Esophagus squamous epithelium (tissue), 5 donors: ENCODE measurements at places on chromosomes 4 and X. TPM values are rescaled to one million over a fixed set of nuclear protein-coding genes. Genes with fewer than 3 reads are reported as not detected.

MAGEB10 gene
- not detected for total RNA-seq

HSFX3 gene
- not detected for total RNA-seq

GRCh38 chr4:30919458-30919857 is 199.3 kb downstream of the PCDH7 start:
- no peak overlapping the region for H3K4me3 ChIP-seq
- H3K36me3 ChIP-seq: no peaks in the 10 kb centered on the region
- DNase-seq: no peak
- no peaks in the 10 kb centered on the region for H3K4me1 ChIP-seq
- no peak overlapping the region for H3K27ac ChIP-seq

GRCh38 chrX:21972721-21973120 is 32.2 kb downstream of the SMS start:
- DNase-seq: no peak
- H3K4me3 ChIP-seq: no peak overlapping the region
- H3K4me1 ChIP-seq: peaks cover 5% of the 10 kb centered on the region
- no peak overlapping the region for H3K27ac ChIP-seq
- no peaks in the 10 kb centered on the region for H3K36me3 ChIP-seq

PDCL2 gene
- total RNA-seq: not detected

CXCL1 gene
- 9.5 TPM for total RNA-seq

- H3K27me3 ChIP-seq: no peaks in the 10 kb centered on the region
- no peaks in the 10 kb centered on the region for H3K4me1 ChIP-seq
- no peak for DNase-seq
- no peak overlapping the region for H3K27ac ChIP-seq
- no peak overlapping the region for H3K4me3 ChIP-seq
- no peaks in the 10 kb centered on the region for H3K36me3 ChIP-seq
Measured at GRCh38 chr4:35038845-35039244, 1205.5 kb downstream of the ARAP2 start.

ENPEP gene
- total RNA-seq: 1.1 TPM

DNA sequence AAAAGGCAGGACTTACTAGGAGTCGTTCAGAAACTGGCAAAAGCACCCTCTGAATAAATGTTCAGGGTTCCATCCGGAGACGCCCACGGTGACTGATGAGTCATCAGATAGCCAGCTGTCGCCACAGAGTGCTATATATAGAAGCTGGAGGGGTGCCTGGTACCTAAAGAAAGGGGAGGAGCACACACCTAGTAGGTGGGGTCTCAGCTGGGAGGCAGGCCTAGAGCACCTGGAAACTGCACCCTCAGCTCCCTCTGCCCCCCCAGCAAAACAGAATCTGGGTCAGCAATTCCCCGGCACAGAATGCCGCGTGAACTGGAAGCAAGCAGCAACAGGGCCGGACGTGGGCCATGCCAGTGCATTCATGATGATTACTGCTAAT is 242.0 kb downstream of the BCOR start:
- no peak overlapping the region for H3K4me3 ChIP-seq
- no peaks in the 10 kb centered on the region for H3K27me3 ChIP-seq

RIPPLY1 gene
- total RNA-seq: not detected

DNA sequence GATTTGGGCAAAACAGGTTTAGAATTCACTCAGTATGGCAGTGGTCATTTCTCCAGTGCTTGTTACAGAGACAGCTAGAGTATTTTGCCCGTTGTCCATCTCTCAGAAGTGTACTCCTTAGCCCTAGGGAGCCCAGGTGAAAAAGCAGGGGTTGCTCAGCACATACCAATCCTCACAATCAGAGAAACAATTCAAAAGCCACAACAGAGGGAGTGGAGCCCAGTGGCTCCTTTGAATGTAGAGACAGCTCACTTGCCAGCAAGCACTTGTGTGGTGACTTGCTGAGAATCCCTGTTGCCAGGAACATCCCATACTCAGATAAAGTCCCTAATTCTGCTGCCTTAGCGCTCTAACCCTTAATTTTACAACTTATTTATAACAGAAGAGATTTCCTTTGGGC is 1488.3 kb downstream of the RPA4 start:
- no peaks in the 10 kb centered on the region for H3K36me3 ChIP-seq
- H3K4me3 ChIP-seq: no peak overlapping the region
- H3K27me3 ChIP-seq: no peaks in the 10 kb centered on the region
- no peaks in the 10 kb centered on the region for H3K4me1 ChIP-seq
- peak overlapping the region; percentile 17 for H3K27ac ChIP-seq

GRCh38 chrX:15564981-15565579 is 35.7 kb downstream of the ACE2 start:
- H3K4me1 ChIP-seq: peaks cover 10% of the 10 kb centered on the region
- H3K36me3 ChIP-seq: no peaks in the 10 kb centered on the region
- peak overlapping the region; percentile 66 for H3K27ac ChIP-seq
- no peaks in the 10 kb centered on the region for H3K27me3 ChIP-seq
- no peak overlapping the region for H3K4me3 ChIP-seq

LARP7 gene
- 38.1 TPM for total RNA-seq

DNA sequence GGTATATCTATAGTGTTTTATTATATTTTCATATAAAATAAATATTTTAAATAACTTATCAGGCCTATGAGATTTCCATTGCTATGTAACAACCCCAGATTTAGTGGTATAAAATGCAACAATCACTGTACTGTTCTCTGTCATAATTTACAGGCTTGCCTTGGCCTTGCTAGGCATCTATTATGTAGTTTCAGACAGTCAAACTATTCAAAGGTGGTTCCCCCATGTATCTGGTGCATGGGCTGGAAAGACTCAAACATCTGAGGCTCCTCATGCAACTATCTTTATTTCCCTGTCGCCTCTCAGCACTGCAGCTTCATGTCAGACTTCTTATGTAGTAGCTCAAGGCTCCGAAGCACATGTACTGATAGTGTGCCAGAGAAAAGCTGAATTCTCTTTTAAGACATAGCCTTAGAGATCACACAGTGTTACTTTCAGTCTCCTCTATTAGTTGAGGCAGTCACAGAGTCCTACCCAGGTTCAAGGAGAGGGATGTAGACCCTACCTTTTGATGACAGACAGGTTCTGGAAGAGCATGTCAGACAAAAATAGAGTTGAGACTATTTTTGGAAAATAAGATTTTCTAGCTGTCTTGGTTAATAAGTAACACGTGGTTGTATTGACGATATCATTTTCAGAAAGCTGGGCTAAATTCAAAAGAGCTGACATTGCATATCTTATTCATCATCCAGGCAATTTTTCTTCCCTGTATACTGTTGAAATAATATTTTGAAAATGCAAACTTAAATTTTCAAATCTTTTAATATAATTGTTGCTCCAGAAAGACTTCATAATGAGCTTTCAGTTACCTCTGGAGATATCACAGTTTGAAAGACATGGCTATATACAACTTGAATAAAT is 19.4 kb downstream of the MTTP start:
- H3K27me3 ChIP-seq: no peaks in the 10 kb centered on the region
- H3K4me1 ChIP-seq: no peaks in the 10 kb centered on the region
- no peak for DNase-seq
- no peaks in the 10 kb centered on the region for H3K36me3 ChIP-seq

GRCh38 chrX:145751943-145752342 is 65.7 kb upstream of the SLITRK2 start:
- H3K27ac ChIP-seq: no peak overlapping the region
- no peak for DNase-seq
- H3K27me3 ChIP-seq: no peaks in the 10 kb centered on the region

DNA sequence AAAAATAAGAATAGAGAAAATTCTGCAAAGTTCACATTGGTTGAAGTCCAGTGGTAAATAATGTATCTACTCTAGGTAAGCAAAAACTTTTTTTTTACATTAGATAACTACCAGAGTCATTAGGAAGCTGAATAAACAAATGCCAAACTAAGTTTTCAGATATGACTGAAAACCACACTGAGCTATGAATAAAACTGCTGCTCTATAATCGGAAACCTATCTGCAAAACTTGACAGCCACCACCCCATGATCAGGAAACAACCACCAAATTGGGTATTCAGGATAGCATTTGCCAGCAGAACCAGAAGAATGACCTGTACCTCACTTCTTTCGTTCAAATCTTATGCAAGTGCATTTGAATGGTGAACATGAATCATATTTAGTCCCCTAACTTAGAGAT is 173.0 kb upstream of the TET2 start:
- H3K27ac ChIP-seq: no peak overlapping the region
- H3K4me3 ChIP-seq: no peak overlapping the region
- peaks cover 44% of the 10 kb centered on the region for H3K4me1 ChIP-seq
- no peaks in the 10 kb centered on the region for H3K36me3 ChIP-seq
- no peaks in the 10 kb centered on the region for H3K27me3 ChIP-seq

GRCh38 chr4:100938698-100939097 is 408.6 kb downstream of the PPP3CA start:
- no peaks in the 10 kb centered on the region for H3K27me3 ChIP-seq
- no peak overlapping the region for H3K27ac ChIP-seq
- no peak overlapping the region for H3K4me3 ChIP-seq
- no peaks in the 10 kb centered on the region for H3K36me3 ChIP-seq
- DNase-seq: no peak

DNA sequence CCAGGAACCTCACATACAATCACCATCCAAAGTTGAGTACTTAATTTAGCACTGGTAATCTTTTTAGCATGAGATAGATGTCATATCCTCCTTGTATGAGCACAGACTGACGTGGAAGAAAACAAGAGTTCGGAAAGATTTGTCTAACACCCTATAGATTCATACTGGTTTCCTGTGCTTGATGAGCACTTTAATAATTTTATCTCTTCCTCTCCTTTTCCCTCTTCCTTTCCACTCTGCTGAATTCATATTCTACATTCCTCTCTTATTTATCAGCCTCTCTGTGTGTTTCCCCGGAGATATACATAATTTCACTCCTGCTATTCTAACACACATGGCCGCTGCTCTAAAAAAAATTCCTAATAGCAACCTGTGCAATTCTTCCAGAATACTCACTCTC is 273.9 kb downstream of the AFF2 start:
- no peak overlapping the region for H3K27ac ChIP-seq
- no peak overlapping the region for H3K4me3 ChIP-seq
- DNase-seq: no peak
- no peaks in the 10 kb centered on the region for H3K27me3 ChIP-seq

DNA sequence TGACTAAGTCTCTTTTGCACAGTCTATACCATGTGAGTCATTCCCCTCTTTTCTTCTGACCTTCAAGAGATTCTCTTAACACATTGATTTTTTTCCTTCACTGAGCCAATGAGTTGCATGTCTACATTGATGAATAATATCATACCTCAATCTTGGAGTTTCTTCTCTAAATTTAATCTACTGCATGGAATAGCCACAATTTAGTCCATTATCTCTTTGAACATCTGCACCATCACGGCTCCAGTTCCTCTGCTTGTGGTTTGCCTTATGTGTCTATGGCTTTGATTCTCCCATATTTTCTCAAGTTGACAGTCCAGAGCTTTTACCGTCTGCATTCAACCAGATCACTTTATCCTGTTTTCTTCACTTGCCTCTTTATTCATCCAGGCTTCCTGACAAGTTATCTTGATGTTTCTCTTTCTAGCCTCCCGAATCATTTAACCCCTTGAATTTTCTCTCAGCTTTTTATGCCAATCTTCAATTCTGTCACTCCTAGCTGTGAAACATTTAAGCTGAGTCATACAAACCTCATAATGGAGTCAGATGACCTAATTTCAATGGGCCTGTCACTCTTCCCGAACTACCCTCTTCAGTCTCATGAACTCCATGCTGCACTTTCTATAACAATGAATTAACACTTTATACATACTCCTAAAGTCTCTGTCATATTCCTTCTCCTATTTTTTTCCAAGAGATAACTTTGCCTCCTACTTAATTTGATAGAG is 222.3 kb downstream of the CPE start:
- H3K4me1 ChIP-seq: no peaks in the 10 kb centered on the region
- no peak overlapping the region for H3K27ac ChIP-seq
- DNase-seq: no peak
- no peaks in the 10 kb centered on the region for H3K27me3 ChIP-seq
- H3K36me3 ChIP-seq: no peaks in the 10 kb centered on the region
- H3K4me3 ChIP-seq: no peak overlapping the region

GRCh38 chr4:124455671-124456070 is 256.9 kb downstream of the ANKRD50 start:
- H3K4me3 ChIP-seq: no peak overlapping the region
- H3K27ac ChIP-seq: no peak overlapping the region
- DNase-seq: no peak
- H3K36me3 ChIP-seq: no peaks in the 10 kb centered on the region
- H3K27me3 ChIP-seq: no peaks in the 10 kb centered on the region

GRCh38 chr4:44447563-44448504 is 775 bp downstream of the KCTD8 start:
- no peak for DNase-seq
- H3K36me3 ChIP-seq: no peaks in the 10 kb centered on the region
- H3K4me3 ChIP-seq: peak overlapping the region; percentile 71
- H3K27me3 ChIP-seq: no peaks in the 10 kb centered on the region

POF1B gene
- total RNA-seq: 46.4 TPM

- DNase-seq: no peak
- no peak overlapping the region for H3K4me3 ChIP-seq
- H3K27me3 ChIP-seq: no peaks in the 10 kb centered on the region
- no peak overlapping the region for H3K27ac ChIP-seq
- peaks cover 39% of the 10 kb centered on the region for H3K4me1 ChIP-seq
Measured at GRCh38 chrX:71102292-71102691, 4.2 kb downstream of the CXorf65 start.

DNA sequence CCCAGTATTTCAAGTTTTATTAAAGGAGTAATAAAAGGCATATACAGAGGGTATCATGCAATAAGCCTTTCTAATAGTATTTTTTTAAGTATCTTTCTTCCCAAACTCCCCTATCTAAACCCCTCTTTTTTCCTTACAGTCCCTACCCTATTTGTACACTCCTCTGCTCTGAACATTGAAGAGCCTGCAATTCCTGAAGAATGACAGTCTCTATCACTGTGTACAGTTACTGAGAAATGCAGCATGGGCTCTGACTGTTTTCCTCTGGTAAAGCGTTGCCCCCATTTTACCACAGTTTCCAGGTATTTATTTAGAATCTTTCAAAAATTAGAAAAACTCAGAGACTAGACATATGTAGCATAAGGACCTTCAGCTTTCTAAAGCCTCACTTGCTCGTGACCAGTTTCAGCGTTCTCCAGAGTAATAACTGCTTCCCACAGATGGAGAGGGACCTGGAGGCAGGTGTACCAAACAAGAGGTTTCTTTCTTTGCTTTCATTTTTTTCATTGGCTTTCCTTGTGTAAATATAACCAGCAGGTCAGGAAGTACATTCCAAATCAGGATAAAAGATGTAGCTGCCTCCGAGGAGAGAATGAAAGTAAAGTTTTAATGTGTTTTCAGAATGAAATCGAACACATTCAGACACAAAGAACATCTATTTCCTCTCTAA is 230.8 kb downstream of the CFAP299 start:
- peaks cover 4% of the 10 kb centered on the region for H3K4me1 ChIP-seq
- no peaks in the 10 kb centered on the region for H3K27me3 ChIP-seq
- no peak overlapping the region for H3K27ac ChIP-seq
- no peaks in the 10 kb centered on the region for H3K36me3 ChIP-seq
- DNase-seq: no peak
